ENCODE measurements at places on chromosomes 2 and 18.

DNA sequence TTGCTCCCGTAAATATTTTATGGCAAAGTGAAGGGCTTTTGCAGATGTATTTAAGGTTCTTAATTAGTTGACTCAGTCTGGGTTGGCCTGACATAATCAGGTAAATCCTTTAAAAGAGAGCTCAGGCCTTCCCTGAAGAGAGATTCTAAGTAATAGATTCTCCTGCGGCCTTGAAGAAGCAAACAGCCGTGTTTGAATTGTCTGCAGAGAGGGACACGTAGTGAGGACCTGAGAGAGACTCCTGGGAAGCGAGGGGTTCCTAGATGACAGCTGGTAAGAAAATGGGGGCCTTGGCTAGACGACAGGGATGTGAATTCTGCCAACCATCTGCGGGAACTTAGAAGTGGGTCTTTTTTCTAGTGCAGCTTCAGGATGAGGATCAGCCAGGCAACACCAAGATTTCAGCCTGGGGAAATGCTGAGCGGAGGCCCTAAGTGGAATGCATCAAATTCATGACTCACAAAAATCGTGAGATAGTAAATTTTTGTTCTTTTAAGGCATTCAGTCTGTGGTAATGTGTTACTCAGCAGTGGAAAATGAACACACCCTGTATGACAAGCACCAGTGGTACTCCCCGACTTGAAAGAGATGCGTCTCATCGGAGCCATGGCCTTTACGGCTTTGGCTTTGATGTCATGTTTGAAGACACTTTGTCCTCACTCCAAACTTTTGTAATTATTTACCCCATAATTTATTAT is 62.1 kb upstream of the SMIM21 start:
- DNase-seq: no peak

GRCh38 chr18:12975488-12975887 is 15.7 kb upstream of the CEP192 start:
- no peak for DNase-seq

DNA sequence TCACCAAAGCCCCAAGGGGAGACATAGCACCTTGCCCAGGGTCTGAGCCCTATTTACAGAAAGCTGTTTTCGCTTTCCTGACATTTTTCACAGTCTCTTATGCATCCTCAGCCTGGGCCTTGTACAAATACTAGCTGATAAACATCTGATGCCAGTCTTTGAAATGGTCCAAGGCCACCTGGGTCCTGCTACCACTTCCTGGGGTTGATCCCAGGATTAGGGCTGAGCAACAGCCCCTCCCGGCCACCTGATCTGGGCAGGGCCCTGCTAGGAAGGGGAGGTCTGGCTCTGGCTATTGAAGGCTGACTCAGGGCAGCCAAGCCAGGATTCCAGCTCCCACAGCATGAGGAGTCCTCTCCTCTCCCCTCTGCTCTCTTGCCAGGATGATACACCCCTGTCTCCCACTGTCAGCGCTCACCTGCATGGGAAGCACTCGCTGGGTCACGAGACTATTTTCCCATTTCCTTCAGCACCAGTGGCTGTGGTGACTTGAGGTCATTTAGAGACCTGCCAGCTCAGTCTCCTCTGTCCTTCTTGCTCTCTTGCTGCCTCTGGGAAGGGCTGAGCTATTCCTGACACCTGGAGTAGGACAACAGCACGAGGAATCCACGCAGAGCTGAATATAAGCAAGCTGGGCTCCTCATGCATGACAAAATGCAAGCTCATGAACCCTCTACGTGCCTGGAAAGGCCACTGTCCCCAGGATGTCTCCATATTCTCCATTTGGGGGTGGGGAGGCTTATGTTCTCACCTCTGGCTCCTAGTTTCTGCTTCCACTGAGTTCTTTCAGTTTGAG is 53.0 kb upstream of the LGALSL start:
- no peak for DNase-seq

GRCh38 chr18:21168880-21169279 is 57.3 kb upstream of the ROCK1 start:
- DNase-seq: no peak

DNA sequence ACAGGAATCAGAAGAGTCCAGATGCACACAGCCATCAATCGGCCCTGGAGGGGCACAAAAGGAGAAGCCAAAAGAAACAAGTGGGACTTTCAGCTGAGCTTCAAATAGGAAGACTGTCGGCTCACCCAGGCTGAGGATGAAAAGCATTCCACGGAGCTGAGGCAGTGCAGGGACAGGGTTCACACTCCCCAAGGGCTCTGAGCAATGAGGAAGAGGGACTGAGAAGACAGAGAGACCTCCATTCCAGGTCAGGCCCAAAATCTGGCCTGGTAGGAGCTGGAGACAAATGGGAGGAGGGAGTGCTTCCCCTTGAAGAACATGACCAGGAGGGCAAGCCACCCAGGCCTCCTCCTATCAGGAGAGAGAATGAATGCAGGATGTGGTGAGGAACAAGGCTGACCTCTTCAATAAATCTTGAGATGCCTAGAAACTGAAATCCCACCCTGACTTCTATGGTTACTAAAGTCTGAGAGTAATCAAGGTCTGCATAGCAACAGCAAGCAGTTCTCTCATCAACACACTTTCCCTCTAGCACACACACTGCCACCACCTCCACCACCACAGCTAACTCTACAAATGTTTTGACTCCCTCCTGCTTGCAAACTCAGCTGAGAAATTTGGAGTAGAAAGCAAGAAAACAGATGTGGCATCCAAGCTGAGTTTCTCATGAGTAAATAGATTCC is 434.4 kb downstream of the TNS1 start:
- no peak for DNase-seq

DNA sequence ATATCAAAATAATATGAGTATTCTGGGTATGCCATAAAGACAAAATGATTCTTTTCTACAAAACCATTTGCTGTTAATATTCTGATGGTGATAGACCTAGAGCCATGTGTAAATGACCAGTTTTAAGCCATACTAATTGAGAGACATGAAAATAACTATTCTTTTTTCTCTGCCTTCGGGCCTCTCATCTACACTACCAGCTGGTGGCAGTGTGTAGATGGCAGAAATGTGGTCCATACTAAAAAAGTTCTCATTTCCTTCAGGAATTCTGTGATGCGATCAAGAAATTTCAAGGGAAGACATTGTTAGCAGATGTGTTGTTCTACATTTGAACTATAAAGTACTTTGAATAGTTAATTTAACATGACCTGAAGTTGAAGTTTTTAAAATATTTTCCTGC is 485.2 kb downstream of the TRIB2 start:
- DNase-seq: no peak

DNA sequence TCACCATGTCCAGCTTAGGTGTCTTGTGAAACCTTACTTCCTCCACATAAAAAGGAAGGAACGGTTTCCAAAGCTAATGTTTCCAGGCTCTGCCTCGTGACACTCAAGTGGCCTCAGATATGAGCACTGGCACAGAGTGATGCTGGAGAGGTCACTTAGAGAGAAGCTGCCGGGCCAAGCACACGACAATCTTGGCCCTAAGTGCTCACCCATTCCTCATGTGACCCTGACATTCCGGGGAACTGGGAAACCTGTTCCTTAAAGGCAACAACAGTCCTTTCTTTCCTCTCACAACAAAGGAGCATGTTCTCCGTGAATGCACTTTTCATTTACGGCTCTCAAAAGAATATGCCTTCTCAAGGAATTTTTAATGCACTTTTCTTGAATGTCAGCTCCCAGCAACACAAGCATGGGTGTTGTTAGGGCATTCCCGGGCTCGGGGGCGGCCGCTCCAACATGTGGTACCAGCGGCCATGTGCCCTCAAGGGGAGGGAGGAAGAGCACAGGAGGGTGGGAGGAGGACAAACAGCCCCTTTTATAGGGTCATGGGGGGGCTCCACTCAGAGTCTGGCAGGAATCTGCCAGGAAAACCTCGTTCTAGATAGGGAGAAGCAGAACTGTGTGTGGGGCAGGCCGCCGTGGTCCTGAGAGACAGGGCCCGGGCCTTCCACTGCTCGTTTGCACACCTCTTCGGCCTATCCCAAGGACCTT is 118.6 kb downstream of the MBP start:
- no peak for DNase-seq

DNA sequence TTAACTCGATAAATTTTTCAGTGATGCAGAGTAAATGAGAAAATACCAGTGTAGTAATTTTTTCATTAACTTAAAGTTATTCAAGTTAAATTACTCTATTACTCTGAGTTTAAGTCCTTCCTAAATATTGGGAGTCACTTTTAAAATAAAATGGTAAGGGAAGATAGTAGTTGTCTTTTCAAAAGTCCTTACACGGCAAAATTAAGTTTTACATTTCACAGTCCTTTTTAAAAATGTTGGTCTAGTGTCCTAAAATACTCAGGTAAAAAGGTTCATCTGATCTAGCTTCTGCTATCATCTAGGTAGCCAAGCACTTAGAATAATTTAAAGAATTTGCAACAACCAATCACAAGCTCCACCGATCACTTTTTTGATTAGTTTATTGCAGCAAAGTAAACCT is 146.9 kb downstream of the MEMO1 start:
- DNase-seq: no peak

- no peak for DNase-seq
Observed at GRCh38 chr2:18118703-18119102, 240.2 kb downstream of the KCNS3 start.

- DNase-seq: no peak
Observed at GRCh38 chr2:55063713-55064323, 13.6 kb upstream of the RTN4 start.

DNA sequence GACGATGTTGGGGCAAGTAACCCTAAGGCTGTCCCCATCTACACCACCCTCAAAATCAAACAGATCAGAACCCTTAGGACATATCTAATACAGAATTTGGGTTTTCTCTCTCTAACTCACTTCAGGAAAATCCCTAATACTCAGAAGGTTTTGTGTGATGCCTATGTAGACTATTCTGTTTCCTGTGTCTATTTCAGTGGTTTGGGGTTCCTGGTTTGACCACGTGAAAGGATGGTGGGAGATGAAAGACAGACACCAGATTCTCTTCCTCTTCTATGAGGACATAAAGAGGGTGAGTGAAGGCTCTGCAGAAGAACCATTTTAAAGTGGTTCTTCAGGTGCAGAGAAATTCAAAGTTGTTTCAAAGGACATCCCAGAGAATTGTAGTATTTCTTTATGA is 16.3 kb downstream of the SULT1C2 start:
- no peak for DNase-seq

GRCh38 chr18:50748243-50749229 is 71.3 kb downstream of the MRO start:
- no peak for DNase-seq

DNA sequence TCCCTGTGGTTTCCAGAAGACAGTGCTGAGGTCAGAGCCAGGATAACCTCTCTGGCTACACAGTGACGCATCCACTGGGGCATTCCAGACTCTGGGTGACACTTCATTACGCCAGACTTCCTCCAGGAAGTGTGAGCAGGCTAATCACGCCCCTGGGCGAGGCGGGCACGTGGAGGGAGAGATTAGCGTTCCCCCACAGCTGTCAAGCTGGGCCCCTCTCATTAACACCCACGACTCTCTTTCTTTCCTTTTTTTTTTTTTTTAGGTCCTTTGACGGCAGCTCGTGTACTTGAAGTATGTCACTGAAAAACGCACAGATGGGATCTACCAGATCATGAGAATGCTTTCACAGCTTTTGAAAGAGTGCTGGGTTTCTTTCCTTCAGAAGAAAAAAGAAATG is 274.6 kb downstream of the AFF3 start:
- DNase-seq: no peak

GRCh38 chr2:144598906-144599305 is 79.0 kb upstream of the ZEB2 start:
- no peak for DNase-seq

DNA sequence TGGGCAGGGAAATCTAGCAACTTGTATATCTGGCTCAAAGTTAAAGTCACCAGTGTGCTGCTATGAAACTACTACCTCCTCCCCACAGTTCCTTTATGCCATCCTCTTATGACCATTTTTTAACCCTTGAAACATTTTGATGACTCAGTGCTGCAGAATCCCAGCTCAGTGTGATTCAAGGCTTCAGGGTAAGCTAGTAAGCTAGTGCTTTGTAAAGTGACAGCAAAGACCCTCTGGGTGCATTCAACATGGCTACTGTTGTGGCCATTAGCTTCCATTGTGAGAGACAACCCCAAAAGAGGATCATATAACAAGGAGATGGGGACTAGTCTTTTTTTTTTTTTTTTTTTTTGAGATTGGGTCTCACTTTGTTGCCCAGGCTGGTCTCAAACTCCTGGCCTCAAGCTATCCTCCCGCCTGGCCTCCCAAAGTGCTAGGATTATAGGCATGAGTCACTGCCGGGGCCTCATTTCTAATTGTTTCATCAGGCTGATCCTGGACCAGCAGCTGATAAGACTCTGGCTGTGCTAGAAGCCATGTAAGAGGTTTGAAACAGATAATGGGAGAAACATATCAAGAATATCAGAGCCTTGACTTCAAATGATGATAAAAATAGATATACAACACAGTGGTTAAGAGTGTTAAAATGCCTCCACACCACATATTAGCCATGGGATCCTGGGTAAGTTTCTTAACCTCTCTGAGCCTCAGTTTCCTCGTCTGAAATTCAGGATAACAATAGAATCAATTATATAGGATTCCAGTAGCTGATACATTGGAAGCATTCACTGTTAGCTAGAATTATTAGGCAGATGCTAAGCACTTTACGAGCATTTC is 65.7 kb upstream of the RTN4 start:
- DNase-seq: no peak

DNA sequence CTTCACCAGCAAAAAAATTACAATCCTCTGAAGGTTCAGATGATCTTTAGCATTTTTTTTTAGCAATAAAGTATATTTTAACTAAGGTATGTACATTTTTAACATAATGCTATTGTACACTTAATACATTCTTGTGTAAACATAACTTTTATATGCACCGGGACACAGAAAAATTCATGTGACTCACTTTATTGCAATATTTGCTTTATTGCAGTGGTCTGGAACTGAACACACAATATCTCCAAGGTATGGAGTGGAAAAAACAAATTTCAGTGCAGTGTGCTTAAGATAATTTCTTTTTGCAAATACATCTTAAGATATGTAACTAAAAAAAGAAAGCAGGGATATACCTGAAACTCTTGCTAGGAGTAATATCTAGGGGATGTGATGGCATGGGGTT is 5.1 kb upstream of the TWSG1 start:
- no peak for DNase-seq

GRCh38 chr18:45363196-45363595 is 252.1 kb upstream of the SLC14A2 start:
- DNase-seq: no peak

GRCh38 chr18:79924814-79925731 is 26.4 kb downstream of the SLC66A2 start:
- DNase-seq: peak; percentile 32

GRCh38 chr2:28615706-28616105 is 119.8 kb downstream of the PLB1 start:
- DNase-seq: no peak

GRCh38 chr18:9048236-9048635 is 54.3 kb upstream of the NDUFV2 start:
- no peak for DNase-seq

GRCh38 chr2:213104092-213104902 is 47.1 kb downstream of the IKZF2 start:
- no peak for DNase-seq

GRCh38 chr2:20917287-20917660 is 94.4 kb upstream of the LDAH start:
- DNase-seq: no peak

All from cerebellar nuclear complex (tissue), 1 donor.